ENCODE measurements at places on chromosomes 2 and 18. TPM values are rescaled to one million over a fixed set of nuclear protein-coding genes. Genes with fewer than 3 reads are reported as not detected.

The CELF4 gene
- total RNA-seq: not detected

The REEP1 gene
- total RNA-seq: not detected

The ZEB2 gene
- total RNA-seq: 0.05 TPM

The SOWAHC gene
- total RNA-seq: 53.9 TPM

The BOD1L2 gene
- total RNA-seq: not detected

The CTLA4 gene
- not detected for total RNA-seq

The BMP10 gene
- not detected for total RNA-seq

The CARF gene
- total RNA-seq: 2.0 TPM

The NRP2 gene
- total RNA-seq: 20.4 TPM

The SERPINB12 gene
- 0.28 TPM for total RNA-seq

The ABCG8 gene
- not detected for total RNA-seq

The TBC1D8 gene
- total RNA-seq: 24.7 TPM

The FEV gene
- total RNA-seq: not detected

The PROKR1 gene
- not detected for total RNA-seq

The UGT1A1 gene
- 0.28 TPM for total RNA-seq

The CD8B2 gene
- total RNA-seq: not detected

The COL4A3 gene
- total RNA-seq: not detected

The SNTG2 gene
- not detected for total RNA-seq

The RGPD4 gene
- not detected for total RNA-seq

The ADAM23 gene
- 0.09 TPM for total RNA-seq

The SCYGR4 gene
- not detected for total RNA-seq

The MRPL30 gene
- total RNA-seq: 33.0 TPM

The CHMP1B gene
- total RNA-seq: 64.1 TPM

The PCARE gene
- not detected for total RNA-seq

The CROCC2 gene
- total RNA-seq: not detected

The ANKRD29 gene
- total RNA-seq: 4.0 TPM

The CLEC4F gene
- not detected for total RNA-seq

The LRRTM4 gene
- not detected for total RNA-seq
